ENCODE measurements at places on chromosomes 4 and X. TPM values are rescaled to one million over a fixed set of nuclear protein-coding genes. Genes with fewer than 3 reads are reported as not detected.

Gene FGF2
- 14.8 TPM for total RNA-seq

Gene MBNL3
- total RNA-seq: 4.7 TPM

Gene APELA
- not detected for total RNA-seq

Gene PRR27
- not detected for total RNA-seq

Gene MMRN1
- under 0.01 TPM for total RNA-seq

Gene KLHL4
- 0.13 TPM for total RNA-seq

Gene PRICKLE3
- 12.1 TPM for total RNA-seq

All from bronchial epithelial cell (primary cell).